ENCODE measurements at places on chromosomes 12 and 14. TPM values are rescaled to one million over a fixed set of nuclear protein-coding genes. Genes with fewer than 3 reads are reported as not detected.
A peak's percentile ranks its signal among the peaks of the same experiment; 100 is the strongest.

DNA sequence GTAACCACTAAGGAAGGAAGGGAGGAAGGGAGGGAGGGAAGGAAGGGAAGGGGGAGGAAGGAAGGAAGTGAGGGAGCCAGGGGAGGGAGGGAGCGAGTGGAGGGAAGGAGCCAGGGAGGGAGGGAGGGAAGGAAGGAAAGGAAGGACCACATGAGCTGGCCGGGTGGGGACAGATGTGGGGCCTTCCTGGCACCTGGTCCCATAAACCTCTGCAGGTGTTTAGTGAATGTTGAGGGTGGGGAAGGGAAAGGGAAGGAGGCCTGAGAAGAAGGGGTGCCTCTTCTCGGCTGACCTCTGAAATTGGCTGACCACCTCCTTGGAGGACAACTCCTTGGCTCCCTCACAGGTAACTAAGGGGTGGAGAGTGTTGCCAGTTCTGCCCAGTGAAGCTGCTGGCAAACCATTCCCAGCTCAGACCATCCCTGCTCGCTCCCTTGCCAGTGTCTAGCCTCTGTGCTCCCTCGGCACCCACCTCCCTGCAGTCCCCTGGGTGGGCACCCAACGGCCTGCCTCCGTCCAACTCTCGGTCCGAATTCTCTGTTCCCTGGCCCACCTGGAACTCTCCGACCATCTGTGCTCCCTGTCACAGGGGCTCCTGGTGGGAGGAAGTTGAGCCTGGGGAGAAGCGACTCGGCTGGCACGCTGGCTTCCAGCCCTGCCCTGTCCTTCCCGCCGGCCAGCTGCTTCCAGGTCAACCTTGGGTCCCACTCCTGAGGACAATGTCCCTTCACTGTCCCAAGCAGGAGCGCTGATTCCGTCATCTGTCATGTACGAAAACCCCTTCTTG lies 12.2 kb upstream of the PPP1R13B start:
- DNase-seq = peak; percentile 73

- peak; percentile 84 for DNase-seq
Measured at GRCh38 chr12:101891462-101891971, 14.1 kb downstream of the DRAM1 start.

DNA sequence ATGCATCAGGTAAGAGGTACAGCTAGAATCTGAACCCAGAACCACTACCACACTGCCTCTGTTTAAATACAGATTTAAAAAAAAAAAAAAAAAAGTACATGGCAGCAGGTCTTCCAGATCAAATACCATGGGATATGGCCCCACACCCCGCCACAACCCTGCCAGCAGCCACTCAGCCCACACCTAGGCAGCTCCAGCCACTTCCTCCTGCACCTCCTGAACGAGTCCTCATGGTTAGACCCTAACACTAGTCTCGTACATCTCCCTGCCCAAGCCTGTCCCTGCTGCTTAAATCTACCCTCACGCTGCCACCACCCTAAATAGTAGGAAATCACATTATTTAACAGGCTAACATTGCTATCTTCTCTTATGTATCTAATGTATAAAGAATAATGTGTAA lies 12.6 kb downstream of the SETD3 start:
- no peak for DNase-seq

GRCh38 chr12:96223411-96224218 lies 29.4 kb downstream of the ELK3 start:
- DNase-seq = no peak

GRCh38 chr14:33622496-33622895 lies 328.4 kb downstream of the EGLN3 start:
- no peak for DNase-seq

DNA sequence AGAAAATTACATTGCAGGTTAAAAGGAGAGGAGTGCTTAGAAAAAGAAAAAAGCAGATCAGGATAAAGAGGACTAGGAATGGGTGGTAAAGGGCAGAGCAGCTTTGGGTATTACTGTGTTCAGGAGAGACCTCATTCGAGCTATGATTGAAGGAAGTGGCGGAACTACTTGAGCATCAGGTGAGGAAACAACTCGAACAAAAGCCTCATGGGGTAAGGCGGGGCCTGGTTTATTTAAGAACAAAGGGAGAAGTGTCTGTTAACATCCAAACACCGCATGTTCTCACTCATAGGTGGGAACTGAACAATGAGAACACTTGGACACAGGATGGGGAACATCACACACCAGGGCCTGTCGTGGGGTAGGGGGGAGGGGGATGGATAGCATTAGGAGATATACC lies 444.6 kb upstream of the CCDC196 start:
- DNase-seq = no peak

- DNase-seq = peak; percentile 68
Measured at GRCh38 chr12:112163471-112163991, 38.2 kb downstream of the TRAFD1 start.

DNA sequence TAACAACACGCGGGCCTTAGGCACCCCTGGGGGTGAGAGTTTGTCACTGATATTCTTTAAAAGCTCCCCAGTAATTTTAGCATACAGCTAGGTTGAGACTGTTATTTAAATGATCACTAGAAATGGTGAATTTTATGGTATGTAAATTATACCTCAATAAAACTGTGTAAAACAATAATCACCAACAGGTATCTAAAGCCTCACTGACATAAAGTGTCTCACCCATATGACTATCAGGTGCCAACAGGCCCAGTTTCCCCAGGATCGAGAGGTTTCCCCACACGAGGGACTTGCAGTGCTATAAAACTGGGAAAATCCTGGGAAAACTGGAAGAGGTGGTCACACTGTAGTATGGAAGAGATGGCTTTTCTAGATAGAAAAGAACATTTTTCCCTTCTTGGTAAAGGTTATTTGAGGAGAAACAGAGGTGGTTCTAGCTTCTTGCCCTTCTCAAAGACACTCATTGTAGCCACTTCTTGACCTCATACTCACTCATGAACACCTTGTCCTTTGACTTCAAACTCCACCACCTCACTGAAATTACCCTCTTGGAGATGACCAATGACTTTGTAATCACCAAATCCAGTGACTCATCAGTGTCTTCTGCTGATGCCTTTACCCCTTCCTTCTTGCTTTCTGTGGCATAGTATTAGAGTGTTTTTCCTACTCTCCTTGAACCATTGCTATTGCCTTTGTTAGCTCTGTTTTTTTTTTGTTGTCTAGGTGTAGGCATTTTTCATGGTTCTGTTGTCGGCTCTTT lies 24.8 kb upstream of the NUBPL start:
- no peak for DNase-seq

DNA sequence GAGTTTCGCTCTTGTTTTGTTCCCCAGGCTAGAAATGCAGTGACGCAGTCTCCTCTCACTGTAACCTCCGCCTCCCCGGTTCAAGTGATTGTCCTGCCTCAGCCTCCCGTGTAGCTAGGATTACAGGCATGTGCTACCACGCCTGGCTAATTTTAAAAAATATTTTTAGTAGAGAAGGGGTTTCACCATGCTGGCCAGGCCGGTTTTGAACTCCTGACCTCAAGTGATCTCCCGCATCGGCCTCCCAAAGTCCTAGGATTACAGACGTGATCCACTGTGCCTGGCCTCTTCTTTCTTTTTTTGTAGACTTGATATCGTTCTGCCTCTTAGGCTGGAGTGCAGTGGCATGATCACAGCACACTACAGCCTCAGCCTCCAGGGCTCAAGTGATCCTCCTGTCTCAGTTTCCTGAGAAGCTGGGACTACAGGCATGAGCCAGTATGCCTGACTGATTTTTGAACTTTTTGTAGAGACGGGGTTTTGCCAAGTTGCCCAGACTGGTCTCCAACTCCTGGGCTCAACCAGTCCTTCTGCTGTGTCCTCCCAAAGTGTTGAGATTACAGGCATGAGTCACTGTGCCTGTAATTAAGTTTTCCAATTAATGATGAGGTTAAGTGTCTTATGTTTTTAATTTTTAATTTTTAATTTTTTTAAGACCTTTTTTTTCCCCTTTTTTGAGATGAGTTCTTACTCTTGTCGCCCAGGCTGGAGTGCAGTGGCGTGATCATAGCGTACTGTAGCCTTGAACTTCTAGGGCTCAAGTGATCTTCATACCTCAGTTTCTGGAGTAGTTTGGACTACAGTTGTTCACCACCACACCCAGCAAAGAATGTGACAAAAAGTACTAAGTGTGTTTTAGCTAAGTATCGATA lies 10.2 kb downstream of the RCOR1 start:
- no peak for DNase-seq

DNA sequence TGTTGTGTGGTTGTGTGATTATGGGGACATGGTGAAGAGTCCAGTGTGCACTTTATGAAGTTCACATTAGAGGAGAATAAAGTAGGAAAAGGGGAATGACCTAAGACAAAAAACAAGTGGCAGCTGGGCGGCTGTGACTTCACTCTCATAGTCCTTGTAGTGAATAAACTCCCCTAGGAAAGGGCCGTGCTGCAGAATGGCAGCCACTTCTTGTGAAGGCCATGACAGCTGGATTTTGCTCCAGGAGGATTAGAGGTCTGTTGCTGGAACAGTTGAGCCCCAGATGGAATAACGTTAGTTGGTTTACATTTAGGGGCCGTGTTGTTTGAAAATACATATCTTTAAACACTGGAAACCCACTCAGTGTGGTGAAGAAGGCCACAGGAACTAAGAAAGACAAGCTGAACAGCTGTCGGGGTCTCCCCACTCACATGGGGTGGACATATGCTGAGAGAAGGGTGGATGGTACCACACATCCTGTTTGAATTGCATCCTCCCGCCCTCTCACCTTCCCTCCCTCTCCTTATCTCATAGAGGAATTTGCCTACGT lies 276.9 kb downstream of the CACNA1C start:
- no peak for DNase-seq

GRCh38 chr14:74616507-74616906 lies 4.5 kb upstream of the LTBP2 start:
- DNase-seq = peak; percentile 95

DNA sequence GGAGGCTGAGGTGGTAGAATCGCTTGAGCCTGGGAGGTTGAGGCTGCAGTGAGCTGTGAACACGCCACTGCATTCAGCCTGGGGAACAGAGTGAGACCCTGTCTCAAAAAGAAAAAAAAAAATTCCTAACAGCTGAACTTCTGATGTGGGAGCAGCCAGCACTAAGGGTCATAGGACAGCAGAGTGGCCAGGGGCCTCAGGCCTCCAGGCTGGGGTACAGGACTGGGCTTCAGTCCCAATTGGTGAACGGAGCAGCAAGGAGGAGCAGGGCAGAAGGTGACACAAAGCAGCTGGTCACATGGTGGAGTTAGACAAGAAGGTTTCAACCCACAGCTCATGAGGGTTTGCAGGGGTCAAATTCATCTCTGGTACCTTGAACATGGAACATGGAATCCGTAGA lies 40.8 kb upstream of the NRXN3 start:
- no peak for DNase-seq

Gene KRT82
- not detected for total RNA-seq

Gene VWF
- 0.29 TPM for total RNA-seq

Gene PLEK2
- 1.2 TPM for total RNA-seq

Gene GPR132
- total RNA-seq = under 0.01 TPM

Gene CD163L1
- under 0.01 TPM for total RNA-seq

Gene ACRBP
- under 0.01 TPM for total RNA-seq
